Left colon (tissue), 2 donors: ENCODE measurements at places on chromosomes 1 and 21. TPM values are rescaled to one million over a fixed set of nuclear protein-coding genes. Genes with fewer than 3 reads are reported as not detected.

- DNase-seq = no peak
These were observed 16.7 kb upstream of the FAM110D start for GRCh38 chr1:26142159-26142558.

GRCh38 chr1:67749844-67750690, 65.1 kb downstream of the GADD45A start:
- DNase-seq = no peak

DNA sequence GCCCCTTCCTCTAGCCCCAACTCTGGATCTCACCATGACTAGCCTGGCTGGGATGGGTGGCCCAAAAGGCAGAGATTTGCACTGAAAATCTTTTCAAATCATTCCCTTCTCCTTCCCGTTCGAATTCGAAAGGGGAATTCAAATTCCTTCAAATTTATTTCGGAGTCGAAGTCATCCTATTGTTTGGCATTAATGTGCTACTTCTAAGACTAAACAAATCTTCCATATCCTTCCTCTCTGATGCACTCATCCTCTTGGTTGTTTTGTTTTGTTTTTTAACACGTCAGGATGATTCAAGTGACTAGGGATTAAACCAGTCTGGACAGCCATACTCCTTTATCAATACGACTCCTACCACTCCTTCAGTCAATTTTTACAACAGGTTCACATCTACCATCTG, 95.5 kb upstream of the SGIP1 start:
- DNase-seq = no peak

- DNase-seq = no peak
These were observed 2.0 kb upstream of the TMPRSS3 start for GRCh38 chr21:42397746-42398394.

Gene HRNR
- total RNA-seq = not detected

Gene FAM177B
- total RNA-seq = 17.8 TPM

Gene FAM131C
- not detected for total RNA-seq

- DNase-seq = peak; percentile 89
These were observed 43.0 kb downstream of the SLC9A1 start for GRCh38 chr1:27111626-27112573.

DNA sequence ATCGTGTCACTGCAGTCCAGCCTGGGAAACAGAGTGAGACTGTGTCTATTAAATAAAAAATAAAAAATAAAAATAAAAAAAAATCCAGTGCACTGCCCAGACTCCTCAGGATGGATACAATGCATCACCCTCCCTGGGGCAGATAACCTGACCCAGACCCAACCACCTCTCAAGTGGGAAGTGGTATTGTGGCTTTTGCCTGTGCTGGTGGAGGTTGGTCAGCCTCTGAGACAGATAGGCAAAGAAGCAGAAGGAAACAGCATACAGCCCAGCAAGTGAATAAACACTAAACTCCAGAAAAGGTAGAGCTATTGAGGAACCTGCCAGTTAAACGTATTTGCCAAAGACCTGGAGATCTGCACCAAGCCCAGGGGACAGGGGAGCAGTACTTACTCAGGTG, 22.0 kb downstream of the HHIPL2 start:
- no peak for DNase-seq

Gene RASSF5
- total RNA-seq = 3.3 TPM

Gene HUNK
- total RNA-seq = 7.1 TPM

GRCh38 chr1:56452027-56453011, 127.0 kb downstream of the PLPP3 start:
- peak; percentile 33 for DNase-seq

Gene KRTCAP2
- total RNA-seq = 143 TPM

DNA sequence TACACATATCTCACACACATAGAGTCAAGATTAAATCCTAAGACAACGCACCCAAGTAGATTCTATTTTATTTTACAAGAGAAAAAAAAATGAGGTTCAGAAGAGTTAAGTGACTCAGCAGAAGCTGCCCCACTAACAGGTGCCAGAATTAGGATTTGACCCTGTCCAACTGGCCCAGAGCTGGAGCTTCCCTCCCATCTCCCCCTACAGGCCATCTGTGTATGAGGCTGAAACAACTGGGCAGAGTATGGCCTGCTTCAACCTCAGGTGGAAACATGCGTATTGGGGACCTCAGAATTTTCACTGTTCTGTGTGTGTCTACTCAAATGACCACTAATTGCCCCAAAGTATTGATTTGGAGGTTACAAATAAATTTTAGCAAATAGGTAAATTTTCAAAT, 29.9 kb downstream of the PSMG1 start:
- DNase-seq = no peak

DNA sequence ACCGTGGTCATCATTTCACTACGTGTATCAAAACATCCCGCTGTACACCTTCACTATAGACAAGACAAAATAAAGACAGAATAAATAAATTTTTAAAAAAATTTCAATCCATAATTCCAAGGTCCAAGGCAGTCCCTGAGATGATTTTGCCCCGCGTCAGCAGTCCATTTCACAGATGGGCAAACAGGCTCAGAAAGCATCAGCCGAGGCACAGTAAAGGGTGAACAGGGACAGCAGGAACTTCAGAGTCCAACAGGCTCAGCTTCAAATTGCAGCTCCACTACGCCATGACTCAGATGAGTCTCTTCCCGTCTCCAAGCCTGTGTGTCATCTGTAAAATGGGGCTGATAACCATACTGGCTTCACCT, 15.0 kb downstream of the MATN1 start:
- no peak for DNase-seq

DNA sequence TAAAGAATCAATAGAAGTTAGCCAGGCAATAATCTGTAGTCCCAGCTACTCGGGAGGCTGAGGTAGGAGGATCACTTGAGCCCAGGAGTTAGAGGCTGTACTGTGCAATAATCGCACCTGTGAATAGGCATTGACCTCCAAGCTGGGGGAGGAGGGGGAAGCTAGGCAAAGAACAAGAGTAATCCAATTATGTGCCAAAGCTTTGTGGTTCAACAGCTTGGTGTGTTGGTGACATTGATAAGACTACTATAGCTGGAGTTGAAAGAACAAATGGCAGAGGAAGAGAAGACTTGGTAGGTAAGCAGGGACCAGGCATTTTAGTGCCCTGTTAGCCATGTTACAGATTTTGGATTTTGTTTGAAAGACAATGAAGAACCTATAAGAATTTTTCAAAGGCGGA, 2.1 kb upstream of the TMCO2 start:
- DNase-seq = no peak

GRCh38 chr1:201346337-201346939, 31.0 kb downstream of the TNNT2 start:
- no peak for DNase-seq

Gene FAM72D
- total RNA-seq = 0.17 TPM

DNA sequence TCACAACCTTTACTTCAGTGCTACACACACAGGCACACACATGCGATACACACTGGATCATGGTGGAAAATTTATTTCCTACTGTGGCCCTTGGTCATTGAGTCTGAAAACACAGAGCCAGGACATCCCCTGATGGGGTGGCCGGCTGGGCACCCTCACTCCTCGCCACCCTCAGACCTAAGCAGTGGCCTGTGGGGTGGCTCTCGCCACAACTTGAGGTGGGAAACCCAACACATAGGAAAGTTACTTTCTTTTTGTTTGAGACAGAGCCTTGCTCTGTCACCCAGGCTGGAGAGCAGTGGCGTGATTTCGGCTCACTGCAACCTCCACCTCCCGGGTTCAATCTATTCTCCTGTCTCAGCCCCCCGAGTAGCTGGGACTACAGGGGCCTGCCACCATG, 19.4 kb downstream of the CRYAA start:
- DNase-seq = no peak

DNA sequence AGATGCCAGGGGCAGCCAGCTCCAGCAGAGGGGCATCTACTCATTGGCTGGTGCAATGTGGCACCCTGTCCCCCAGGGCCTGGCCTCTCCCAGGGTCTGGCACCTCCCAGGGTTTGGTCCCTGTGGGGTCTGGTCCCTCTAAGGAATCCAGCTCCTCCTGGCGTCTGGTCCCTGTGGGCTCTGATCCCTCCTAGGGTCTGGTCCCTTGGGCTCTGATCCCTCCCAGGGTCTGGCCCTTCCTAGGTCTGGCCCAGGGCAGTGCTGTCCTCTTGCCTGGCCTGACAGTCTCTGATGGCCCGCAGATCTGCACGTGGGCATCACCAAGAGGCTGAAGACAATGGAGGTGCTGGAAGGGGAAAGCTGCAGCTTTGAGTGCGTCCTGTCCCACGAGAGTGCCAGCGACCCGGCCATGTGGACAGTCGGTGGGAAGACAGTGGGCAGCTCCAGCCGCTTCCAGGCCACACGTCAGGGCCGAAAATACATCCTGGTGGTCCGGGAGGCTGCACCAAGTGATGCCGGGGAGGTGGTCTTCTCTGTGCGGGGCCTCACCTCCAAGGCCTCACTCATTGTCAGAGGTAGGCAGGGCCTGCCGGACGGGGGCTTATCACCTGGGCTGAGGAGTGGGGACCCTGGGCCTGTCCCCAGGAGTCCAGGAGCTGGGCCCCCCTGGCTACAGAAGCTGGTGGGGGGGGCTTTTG, 73.9 kb downstream of the OBSCN start:
- DNase-seq = no peak

GRCh38 chr21:14271053-14271452, 55.1 kb downstream of the RBM11 start:
- no peak for DNase-seq

DNA sequence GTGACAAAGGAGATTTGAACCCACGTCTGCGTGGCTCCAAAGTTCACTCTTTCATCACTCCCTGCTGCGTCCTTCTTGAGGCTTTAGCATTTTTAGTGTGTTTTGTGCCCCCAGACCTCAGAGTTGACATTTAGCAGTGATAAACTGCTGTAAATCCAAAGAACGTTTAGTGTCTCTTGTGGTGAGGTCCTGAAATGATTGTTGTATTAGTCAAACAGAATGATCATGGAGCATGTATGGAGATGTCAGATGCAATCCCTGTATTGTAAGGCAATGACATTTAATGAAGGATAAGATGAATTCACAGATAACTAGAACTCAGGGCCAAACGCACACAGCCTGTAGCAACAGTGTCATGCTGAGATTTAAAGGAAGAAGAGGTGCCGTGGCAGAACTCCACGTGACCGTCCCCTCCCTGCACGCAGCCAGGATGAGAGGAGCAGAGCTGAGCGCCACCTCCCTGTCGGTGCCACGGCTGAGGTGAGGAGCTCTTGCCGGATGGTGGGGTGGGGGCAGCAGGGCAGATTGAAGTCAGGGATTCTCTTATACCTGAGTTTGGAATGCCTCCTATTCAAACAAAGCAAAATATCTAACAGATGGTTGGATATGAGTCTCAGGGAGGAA, 30.1 kb downstream of the NTPCR start:
- no peak for DNase-seq

Gene BOLA1
- total RNA-seq = 11.0 TPM

Gene S1PR1
- 9.6 TPM for total RNA-seq

- DNase-seq = no peak
These were observed 49.2 kb downstream of the C8B start for GRCh38 chr1:56916630-56917029.

DNA sequence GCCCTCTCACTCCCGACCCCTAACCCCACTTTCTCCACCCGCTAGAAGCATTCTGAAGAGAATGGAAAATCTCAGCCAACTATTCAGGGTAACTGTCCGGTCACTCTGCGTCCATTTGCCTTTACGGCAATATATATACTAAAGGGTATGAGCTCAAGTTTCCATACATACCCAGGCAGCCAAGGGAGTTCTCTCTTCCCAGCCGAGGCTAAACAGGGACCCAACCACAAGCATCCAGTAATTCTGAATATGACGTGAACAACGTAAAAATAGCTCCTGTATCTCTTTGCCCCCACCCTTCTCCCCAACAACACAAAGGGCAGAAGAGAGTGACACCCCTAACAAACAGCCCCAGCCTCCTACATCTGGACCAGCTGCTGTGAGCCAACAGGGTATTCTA, 67.7 kb downstream of the SSBP3 start:
- DNase-seq = no peak

DNA sequence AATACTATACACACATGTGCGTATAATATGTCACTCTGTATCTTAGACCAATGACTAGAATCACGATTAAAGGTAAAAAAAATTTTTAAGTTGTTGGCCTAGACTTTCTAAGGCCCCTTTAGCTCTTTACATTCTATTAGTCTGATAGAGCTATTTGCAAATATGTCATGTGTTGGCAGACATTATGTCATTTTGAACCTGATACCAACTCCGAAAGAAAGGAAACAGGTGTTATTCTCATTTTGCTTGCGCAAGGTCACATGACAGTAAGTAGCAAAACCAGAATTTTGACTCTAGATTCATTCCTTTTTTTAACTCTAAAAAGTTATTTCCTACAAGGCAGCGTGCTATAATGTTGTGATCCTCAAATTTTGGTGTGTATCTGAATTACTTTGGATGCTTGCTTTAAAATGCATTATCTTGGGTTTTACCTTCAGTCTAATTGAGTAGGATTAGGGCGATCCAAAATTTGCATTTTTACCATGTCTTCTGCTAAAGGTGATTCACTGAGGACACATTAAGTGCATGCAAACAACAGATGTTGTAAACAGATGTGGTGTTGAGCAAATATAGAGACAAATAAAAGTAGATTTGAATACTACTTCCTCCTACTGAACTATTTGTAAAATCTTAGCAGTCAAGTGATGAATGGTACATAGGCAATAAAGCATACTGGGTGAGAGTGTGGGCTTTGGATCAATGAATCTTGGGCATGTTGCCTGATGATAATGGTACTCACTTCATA, 63.5 kb upstream of the KIAA1614 start:
- DNase-seq = no peak

Gene SLC6A9
- total RNA-seq = 42.3 TPM

Gene SOD1
- total RNA-seq = 339 TPM

Gene TNNT2
- 0.58 TPM for total RNA-seq

Gene DIP2A
- total RNA-seq = 46.3 TPM
